Stimulated activated CD4-positive, alpha-beta T cell treated with anti-CD3 and anti-CD28 coated beads, Interleukin-1b, Interleukin-23, amount 100 ng/mL, for 48 hours (primary cell): ENCODE measurements at places on chromosomes 6 and 20.
A peak's percentile ranks its signal among the peaks of the same experiment; 100 is the strongest.

GRCh38 chr20:16119909-16120308, 453.3 kb downstream of the KIF16B start:
- DNase-seq = no peak

GRCh38 chr6:104579310-104579863, 280.3 kb downstream of the HACE1 start:
- DNase-seq = no peak

- no peak for DNase-seq
These were observed 23.9 kb downstream of the NT5E start for GRCh38 chr6:85473748-85474147.

- peak; percentile 18 for DNase-seq
These were observed 33.6 kb downstream of the SAMHD1 start for GRCh38 chr20:36917943-36918342.

GRCh38 chr6:111942561-111942960, 69.3 kb upstream of the FYN start:
- DNase-seq = no peak
